ENCODE measurements at places on chromosomes 1 and 21.

GRCh38 chr1:51445351-51446090 lies 73.5 kb downstream of the EPS15 start:
- peaks cover 11% of the 10 kb centered on the region for H3K4me1 ChIP-seq
- H3K4me3 ChIP-seq, result no peak overlapping the region
- H3K36me3 ChIP-seq, result no peaks in the 10 kb centered on the region
- no peak overlapping the region for H3K27ac ChIP-seq
- no peak for DNase-seq
- H3K27me3 ChIP-seq, result no peaks in the 10 kb centered on the region

DNA sequence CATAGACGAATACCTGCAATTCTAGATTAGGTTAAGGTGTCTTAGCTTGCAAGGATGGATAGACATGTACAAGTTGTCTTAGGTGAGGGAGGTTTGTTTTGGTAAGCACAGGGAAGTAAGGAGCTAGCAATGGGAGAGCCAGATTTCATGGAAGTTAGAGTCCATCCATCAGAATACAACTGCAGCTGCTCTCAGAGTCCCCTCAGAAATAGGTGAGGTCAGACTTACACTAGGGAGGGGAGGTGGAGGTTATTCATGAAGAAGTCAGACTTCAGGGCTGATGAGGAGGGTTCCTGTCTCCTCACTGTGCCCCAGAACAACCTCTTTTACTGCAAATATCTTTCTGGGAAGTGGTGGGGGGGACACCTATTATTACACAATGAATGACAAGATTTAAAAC lies 85.3 kb downstream of the KCTD3 start:
- H3K27ac ChIP-seq, result no peak overlapping the region
- H3K36me3 ChIP-seq, result no peaks in the 10 kb centered on the region
- no peak for DNase-seq
- H3K27me3 ChIP-seq, result no peaks in the 10 kb centered on the region
- H3K4me1 ChIP-seq, result no peaks in the 10 kb centered on the region
- no peak overlapping the region for H3K4me3 ChIP-seq

- no peak overlapping the region for H3K27ac ChIP-seq
- no peaks in the 10 kb centered on the region for H3K36me3 ChIP-seq
- DNase-seq, result no peak
- H3K4me3 ChIP-seq, result peak overlapping the region; percentile 64
- no peaks in the 10 kb centered on the region for H3K4me1 ChIP-seq
Observed at GRCh38 chr1:171251042-171251951, 3.0 kb downstream of the FMO1 start.

DNA sequence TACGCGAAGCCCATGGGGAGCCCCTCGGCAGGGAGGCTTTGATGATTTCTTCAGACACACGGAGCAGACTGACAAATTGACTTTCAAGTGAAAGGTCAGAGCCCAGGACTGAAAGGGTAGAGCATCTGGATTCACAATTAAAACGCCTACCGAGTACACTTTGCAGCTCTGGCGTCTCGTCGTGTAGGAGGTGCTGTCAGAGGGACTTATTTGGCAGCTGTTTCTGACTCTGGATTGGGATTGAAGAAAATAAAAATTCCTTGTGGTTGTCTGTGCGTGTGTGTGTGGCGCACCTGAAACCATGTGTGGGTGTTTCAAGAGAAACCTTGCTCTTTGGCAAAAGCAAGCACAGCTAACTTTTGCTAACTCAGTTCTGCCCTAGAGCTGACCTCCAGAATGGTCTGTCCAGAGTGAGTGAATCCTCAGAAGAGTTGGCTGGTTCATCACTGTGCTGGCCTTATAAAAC lies 348.7 kb downstream of the HLX start:
- H3K27me3 ChIP-seq, result no peaks in the 10 kb centered on the region
- no peak overlapping the region for H3K4me3 ChIP-seq
- no peaks in the 10 kb centered on the region for H3K36me3 ChIP-seq
- no peak for DNase-seq

DNA sequence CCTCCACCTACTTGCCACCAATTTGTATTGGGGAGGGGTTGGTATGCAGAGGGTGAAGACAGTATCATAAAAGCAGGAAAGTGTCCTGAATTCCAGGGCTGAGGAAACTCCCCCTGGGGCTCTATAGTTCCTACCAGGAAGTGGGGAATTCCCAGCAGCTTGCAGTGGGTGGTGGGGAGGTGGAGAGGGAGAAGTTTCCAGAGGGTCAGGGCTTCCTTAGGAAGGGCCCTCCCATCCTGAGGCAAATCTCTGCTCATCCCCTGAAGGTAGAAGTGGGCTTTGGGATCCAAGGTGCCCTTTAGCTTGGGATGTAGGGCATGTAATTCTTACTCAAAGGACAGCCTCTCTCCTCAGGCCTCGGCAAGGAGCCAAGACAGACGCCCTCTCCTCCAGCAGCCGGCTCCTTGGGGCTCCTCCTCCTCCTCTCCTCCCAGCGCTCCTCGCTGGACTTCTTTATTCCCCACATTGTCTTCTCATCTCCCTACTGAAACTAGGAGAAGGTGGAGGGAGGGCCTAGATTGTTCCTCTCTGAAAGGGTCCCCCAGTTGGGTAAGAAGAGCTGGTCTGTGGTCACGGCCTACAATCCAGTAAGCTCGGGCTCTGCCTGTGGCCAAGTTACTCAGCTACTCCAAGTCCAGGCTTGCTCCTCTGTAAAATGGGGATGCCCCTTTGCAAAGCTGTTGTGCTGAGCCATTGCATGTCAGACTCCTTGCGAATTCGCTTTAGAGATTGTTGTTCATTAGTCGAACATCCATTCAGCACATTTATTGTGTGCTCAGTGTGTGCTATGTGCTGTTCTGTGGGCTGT lies 17.9 kb upstream of the CSF1 start:
- no peak overlapping the region for H3K27ac ChIP-seq
- DNase-seq, result no peak
- no peaks in the 10 kb centered on the region for H3K36me3 ChIP-seq

DNA sequence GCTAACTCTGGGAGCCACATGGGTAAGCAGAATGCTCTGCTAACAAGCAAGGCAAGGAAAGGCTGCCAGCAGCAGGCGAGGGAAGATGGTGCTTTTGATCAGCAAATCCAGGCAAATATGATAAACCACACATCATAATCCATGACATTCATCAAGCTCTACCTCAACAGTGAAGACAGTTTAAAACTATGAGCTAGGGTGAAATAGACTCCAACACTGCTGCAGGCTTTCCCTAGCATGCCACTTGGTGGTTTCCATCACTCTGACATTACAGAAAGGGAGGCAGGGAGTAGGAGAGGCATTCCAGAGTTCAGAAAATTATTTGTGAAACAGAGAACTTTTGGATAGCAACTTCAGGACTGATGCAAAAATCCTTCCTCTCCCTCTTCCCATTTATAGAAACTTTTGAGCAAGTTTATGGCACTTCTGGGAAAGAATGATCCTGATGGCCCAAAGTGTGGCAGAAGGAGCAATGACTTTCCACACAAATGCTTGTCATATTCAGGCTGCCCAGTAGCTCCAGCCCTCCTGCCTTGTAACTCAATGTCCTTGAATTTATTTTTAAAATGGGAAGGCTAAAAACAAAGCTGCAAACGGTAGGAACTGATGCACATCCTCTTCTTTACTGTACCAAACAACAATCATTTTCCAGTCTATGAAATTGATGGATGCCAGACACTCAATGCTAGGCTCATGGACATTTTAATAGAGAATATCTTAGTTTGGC lies 70.8 kb downstream of the SMYD2 start:
- H3K4me3 ChIP-seq, result no peak overlapping the region
- peaks cover 49% of the 10 kb centered on the region for H3K36me3 ChIP-seq
- no peak overlapping the region for H3K27ac ChIP-seq
- DNase-seq, result no peak
- H3K4me1 ChIP-seq, result peaks cover 6% of the 10 kb centered on the region

DNA sequence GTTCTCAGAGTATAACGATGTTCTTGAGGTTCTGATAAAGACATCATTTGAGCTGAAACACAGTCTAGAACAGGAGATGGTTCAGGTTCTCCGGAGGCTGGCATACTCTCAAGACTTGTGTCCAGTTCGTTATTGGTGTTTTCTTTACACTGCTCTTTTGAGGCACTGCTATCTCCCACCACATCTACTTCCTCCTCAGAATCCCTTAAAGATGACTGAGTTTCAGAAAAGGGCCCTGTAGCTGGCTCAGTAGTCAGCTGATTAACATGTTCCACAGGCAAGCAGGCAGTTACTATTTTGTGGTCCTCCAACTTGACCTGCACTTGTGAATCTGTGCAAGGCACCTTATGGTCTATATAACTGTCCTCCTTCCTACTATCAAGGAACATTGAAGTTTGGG lies 50.2 kb downstream of the ZZZ3 start:
- H3K27ac ChIP-seq, result no peak overlapping the region
- DNase-seq, result no peak
- H3K36me3 ChIP-seq, result peaks cover 61% of the 10 kb centered on the region
- H3K4me1 ChIP-seq, result no peaks in the 10 kb centered on the region
- no peak overlapping the region for H3K4me3 ChIP-seq

All from psoas muscle (tissue), 8 donors.